ENCODE measurements at places on chromosomes 4 and X. TPM values are rescaled to one million over a fixed set of nuclear protein-coding genes. Genes with fewer than 3 reads are reported as not detected.

DNA sequence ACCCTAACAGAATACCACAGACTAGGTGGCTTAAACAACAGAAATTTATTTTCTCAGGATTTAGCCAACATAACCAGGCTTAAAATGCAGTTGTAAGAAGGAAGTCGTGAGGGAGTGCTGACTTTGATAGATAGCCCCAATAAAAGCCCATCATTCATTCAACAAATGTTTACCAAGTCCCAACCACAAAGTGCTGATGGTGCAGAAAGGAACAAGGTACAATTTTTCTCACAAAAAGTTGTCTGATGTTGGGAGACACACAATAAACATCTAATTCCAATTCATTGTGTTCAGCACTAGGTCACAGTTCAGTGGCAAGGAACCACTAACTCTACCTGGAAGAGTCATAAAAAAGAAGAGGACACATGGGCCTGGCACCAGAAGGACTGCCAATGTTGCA lies 42.2 kb downstream of the AKAP4 start:
- DNase-seq, result peak; percentile 31

DNA sequence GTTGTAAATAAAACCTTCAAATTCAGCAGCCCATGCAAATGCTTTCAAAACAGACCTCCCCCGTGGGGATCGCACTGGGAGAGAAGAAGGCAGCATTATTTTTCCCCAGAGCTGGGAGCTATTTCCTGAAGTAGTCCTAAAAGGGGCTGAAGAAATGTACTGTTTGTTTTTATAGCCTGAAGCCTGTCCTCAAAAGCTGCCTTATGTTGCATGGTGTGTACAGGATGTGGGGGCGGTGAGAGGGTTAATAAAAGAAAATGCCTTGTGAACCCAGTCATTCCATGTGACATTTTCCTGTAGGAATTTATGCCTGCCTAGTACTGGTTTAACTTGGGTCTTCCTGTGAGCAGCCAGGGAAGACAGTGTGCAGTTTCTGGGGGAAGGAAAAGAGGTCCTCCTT lies 144.1 kb downstream of the SOWAHB start:
- DNase-seq, result no peak

Gene ZNF141
- total RNA-seq, result 21.4 TPM

Gene GPR173
- total RNA-seq, result 0.67 TPM

Gene SLC6A14
- 0.31 TPM for total RNA-seq

- DNase-seq, result no peak
Measured at GRCh38 chr4:99564921-99565320, 1.1 kb upstream of the TRMT10A start.

Gene IBSP
- total RNA-seq, result not detected

DNA sequence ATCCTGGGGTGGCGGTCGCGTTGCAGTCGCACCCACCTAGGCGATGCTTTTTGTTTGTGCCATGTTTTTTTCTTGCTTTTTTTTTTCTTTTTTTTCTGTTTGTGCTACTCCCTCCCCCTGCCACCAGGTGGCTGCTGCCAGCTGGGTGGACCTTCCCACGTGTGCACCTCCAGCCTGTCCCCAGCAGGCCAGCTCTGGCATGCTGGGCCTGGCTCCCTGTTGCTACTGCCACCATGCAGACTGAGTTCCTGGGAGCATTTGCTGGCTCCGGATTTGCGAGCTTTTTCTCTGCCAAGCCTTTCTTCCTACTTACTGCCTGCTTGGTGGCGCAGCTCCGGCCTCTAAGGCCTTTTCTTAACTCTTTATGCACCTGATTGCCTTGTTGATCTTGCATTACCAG lies 161.2 kb upstream of the WDFY3 start:
- no peak for DNase-seq

Measured in left colon (tissue), 2 donors.